ENCODE measurements at places on chromosomes 13 and 19.

- no peak for DNase-seq
Observed at GRCh38 chr19:12723381-12723640, 421 bp downstream of the TNPO2 start.

GRCh38 chr13:26678796-26679195 lies 81.8 kb downstream of the GPR12 start:
- DNase-seq: no peak

DNA sequence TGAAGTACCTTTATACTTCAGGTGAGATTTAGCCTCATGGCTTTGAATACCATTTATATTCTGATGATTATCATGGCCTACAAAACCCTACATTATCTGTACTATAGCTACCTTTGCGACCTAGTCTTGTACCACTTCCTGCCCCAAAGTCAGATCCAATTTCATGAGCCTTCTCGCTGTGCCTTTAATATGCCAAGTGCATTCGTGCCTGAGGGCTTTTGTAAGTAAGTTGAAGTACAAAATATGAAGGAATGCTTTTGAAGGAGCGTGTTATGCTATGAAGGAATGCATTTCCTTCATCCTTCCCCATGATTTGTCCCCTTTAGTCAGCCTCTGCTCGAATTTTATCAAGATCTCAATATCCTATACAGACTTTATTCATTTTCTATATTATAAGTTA lies 9.2 kb upstream of the RASL11A start:
- no peak for DNase-seq

- no peak for DNase-seq
Observed at GRCh38 chr13:51006067-51006845, 96.7 kb downstream of the RNASEH2B start.

DNA sequence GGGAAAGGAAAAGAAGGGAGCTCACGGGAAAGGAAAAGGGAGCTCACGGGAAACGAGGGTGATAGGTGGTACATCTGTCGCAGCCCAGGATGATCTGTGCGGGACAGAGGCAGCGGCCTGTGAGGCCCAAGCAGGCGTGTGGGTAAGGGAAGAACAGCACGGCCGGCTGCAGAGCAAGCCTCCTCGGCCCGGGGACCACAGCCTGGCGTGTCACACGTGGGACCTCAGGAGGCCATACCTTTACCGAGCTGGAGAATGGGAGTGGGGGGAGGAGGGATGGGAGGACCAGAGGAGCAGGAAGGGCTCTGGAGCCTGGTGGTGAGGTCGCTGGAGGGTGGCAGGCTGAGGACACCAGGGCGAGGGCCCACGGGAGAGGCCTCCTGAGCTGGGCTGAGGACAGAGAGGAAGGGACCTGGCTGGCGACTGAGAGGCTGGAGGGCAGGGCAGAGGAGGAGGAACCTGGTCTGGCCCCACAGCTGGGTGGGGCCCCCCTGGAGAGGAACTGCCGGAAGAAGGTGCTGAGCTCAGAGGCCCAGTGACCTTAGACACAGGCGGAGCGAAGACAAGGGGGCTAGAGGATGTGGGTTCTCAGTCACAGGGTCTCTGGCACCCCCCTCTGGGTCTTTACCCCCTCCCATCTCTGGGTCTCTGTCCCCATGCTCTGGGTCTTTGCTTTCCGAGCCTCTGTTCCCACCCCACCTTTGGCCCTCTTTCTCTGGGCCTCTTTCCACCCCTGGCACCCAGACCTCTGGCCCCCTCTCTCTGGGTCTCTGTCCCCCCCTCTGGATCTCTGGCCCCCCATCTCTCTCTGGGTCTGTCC lies 2.9 kb upstream of the FTL start:
- peak; percentile 46 for DNase-seq

GRCh38 chr19:39389631-39390414 lies 1.1 kb downstream of the PAF1 start:
- DNase-seq: no peak
